ENCODE measurements at places on chromosomes 13 and 19.

DNA sequence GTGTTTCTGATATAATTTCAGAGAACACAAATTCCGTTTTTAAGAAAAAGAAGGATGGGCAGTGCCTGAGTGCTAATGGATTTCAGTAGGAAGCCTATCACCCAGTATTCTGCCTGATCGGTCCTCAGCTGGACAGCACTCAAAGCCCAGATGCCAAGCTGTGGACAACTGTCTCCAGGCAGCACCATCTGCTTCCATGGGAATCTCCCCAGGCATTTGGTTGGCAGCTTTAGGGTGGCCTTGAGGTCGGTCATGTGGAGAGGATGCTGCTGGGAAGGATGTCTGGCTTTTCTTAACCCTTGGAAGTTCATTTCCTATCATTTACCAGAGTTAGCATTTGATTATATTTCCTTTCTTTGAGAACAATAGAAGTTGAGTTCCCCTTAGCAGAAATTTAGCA lies 311.7 kb downstream of the TBC1D4 start:
- no peak for DNase-seq

DNA sequence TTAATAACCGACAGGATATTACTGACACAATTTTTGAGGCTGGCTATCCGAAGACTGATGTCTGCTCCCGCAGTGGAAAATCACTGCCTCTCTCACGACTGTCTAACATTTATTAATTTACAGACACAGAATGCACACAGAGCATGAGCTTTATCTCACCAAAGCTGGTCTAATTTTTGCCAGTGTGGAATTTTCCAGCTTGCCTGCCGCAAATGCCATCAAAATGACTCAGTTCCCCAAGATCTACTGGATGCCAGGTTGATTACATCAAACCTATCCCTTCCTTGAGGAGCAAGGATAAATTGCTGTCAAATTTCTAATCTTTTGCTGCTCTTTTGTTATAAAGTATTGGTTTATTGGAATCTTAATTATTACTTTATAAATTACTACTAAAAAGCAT lies 1775.1 kb upstream of the PCDH20 start:
- no peak for DNase-seq

DNA sequence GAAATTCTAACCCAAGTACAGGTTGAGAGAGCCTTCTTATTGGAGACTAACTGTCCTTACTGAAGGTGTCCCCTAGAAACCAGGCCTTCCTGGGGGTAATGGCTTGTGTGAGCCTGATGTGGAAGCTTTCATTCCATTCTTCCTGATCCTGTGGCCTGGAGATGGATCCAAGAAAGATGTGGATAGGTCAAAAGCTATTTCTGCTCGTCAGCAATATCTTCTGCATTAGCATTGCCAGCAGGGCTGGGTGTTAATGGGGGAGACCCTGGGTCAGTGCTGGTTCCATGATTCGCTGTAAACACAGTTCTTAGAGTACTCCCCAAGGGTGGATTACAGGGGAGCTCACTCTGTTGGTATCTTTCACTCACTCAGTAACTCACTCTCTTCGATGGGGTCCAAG lies 42.9 kb downstream of the CBY2 start:
- no peak for DNase-seq

GRCh38 chr19:8663920-8664670 lies 33.7 kb downstream of the NFILZ start:
- DNase-seq = no peak

DNA sequence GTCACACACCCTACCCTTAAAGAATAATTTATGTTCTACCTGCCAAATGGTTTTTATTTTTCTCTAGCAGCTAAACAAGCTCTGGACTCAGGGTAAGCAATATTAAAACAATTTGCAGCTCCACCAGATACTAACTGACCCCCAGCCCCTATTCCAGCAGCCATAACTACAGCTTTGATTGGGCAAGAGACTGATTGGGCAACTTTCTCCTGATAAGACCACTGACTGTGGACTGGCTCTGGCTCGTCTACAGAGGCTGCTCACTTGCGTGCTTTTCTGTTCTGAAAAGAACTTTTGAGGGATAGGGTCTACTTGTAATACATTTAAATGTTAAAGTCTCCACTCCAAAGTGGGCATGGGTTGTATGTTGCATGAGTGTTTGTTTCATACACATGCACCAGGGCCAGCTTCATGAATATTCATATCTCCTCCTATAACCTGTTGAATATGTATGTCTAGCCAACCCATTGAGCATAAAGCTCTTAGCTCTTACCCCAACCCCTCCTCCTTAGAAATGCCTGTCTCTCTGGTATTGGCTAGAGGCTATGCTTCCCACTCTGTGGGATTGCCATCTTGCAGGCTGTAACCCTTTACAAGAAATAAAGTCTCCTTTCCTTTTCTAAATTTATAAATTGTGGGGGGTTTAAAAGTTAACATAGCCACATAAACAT lies 19.9 kb downstream of the OR7A5 start:
- no peak for DNase-seq

- no peak for DNase-seq
Observed at GRCh38 chr13:51542346-51543242, 41.7 kb upstream of the WDFY2 start.
